ENCODE measurements at places on chromosomes 6 and 20.
A peak's percentile ranks its signal among the peaks of the same experiment; 100 is the strongest.

GRCh38 chr6:70524721-70525286, 41.9 kb upstream of the SDHAF4 start:
- no peak for DNase-seq

- DNase-seq = no peak
Observed at GRCh38 chr6:6635291-6635690, 46.8 kb downstream of the LY86 start.

- DNase-seq = no peak
Observed at GRCh38 chr6:45697605-45698004, 318.1 kb downstream of the CLIC5 start.

- no peak for DNase-seq
Observed at GRCh38 chr20:40462566-40462965, 226.5 kb downstream of the MAFB start.

- DNase-seq = no peak
Observed at GRCh38 chr6:166872531-166873009, 83.8 kb downstream of the RNASET2 start.

GRCh38 chr6:52263709-52264540, 19.6 kb upstream of the IL17F start:
- peak; percentile 81 for DNase-seq

- no peak for DNase-seq
Observed at GRCh38 chr6:132719736-132720448, 6.0 kb upstream of the VNN1 start.

GRCh38 chr6:154432533-154433476, 76.2 kb upstream of the IPCEF1 start:
- DNase-seq = no peak

- DNase-seq = no peak
Observed at GRCh38 chr20:33719277-33719988, 677 bp downstream of the PXMP4 start.

DNA sequence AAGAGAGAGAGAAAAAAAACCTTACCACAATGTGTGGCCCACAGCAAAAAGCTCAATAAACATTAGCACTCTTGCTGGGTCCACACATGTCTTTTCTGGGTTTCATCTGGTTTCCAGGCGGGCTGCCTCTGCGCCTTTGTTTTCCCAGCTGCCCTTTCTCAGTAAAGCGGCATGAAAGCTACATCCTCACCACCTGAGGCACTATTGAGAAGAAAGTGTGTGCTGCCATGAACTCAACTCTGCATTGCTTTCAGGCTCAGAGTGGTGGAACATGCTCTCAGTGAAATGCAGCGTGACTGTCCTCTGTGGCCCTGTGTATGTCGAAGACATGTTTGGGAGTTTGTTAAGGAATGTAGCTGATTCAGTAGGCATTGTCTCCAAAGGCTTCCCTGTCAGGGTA, 102.3 kb downstream of the LYRM2 start:
- DNase-seq = no peak

- DNase-seq = no peak
Observed at GRCh38 chr20:14915356-14915755, 577.9 kb upstream of the FLRT3 start.

DNA sequence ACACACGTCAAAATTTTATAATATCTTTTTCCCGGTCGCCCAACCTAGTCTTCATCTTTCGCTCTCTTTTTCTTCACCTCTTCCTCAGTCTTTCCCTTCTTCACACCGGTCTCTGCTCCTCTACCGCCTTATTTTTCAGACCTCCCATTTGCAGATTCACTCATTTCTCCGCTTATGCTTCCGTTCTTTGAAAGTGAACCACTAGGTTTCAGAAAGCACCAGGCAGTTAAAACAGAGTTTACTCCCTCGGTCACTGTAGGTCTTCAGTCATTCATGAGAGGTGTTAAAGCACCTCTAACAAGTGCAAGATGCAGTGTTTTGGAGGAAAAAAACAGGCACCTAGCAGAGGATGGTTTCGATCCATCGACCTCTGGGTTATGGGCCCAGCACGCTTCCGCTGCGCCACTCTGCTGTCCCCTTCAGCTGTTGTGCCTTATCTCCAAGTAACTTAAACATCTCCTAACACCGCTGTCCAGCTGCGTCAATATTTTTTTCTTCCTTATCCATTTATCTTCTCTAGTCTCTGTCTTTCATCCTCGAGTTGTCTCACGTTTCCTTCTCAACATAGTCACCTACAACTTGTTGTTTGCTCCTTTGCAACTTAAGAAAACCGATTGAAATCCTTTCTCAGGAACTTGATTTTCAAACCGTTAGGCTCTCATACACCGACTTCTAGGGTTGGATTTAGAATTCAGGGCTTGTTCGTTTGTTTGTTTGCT, 119.7 kb upstream of the ZNF184 start:
- DNase-seq = peak; percentile 78

- DNase-seq = no peak
Observed at GRCh38 chr20:38091441-38092216, 58.1 kb downstream of the RPRD1B start.

DNA sequence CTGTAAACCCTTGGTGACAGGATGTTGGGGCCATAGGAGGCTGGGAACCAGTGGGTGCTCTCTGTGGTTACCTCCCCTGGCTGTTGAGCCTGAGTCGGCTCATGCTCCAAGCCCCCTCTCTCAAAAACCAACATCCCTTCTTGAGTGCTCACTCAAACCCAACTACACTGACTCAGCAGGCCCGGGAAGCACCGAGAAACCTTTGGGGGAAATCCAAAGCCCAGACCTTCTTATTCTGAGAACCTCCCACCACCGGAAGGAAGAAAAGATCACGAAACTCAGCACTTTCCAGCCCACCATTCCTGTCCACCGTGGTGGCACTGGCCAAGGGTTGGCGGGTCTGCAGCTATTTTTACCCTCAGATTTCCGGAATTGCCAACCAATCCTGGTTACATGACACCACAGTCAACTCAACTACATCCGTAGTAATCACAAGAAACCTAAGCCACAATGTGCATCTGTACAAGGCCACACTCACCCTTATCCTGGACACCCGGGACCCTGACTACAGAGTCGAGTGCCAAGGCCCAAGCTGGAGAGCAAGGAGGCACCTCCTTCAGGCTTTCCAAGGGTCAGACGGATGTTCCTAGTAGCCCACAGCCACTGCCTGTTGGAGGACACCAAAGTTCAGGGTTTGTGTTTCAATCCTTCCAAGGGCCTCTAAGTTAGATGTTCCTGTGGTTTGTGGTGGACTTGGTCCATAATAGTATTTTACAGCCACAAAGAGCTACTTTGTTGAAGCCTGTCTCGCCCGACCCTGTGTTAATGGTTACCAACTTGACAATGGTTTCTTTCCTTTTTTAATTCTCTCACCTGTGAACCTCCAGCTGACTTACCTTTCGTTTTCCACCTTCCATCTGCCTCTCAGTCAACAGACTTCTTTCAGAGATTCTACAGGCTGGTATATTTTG, 317.0 kb downstream of the CDC5L start:
- DNase-seq = peak; percentile 80

DNA sequence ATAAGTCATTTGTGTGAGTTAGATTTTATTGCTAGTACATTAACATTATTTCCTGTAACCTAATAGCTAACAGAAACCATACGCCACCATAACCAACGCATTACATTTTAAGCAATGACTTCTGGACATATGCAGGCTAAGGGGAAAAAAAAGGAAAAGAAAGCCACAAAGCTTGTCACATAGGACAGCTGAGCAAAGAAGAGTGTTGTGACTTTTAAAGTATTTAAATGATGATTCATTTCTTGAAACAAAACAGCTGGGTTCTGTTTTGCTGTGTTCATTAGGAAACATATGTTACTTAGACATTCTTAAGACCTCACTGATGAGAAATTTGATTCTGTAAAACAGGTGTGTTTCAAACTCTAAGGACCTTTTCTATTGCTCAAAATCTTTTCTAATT, 171.4 kb downstream of the COL9A1 start:
- DNase-seq = no peak

- DNase-seq = no peak
Observed at GRCh38 chr6:74447013-74447412, 751.0 kb downstream of the CD109 start.

DNA sequence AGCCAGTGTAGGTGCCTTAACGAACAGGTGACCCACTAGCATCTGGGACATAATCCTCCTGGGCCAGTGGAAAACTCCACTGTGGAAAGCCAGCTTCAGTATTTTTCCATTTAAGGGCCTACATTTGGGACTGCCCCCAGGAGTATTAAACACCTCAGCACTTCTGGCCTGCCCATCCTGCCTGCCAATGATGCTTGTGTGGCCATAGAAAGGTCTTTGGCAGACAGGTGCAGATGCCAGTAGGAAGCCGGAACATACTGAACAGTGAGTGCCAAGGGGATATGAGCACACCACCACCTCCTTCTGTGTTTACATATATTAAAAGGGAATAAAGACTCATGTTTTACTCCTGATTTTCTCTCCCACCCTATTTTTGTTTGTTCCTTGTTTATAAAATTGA, 19.9 kb downstream of the MCM8 start:
- no peak for DNase-seq

- DNase-seq = no peak
Observed at GRCh38 chr6:18412068-18412467, 24.9 kb downstream of the RNF144B start.

- no peak for DNase-seq
Observed at GRCh38 chr20:57071954-57072583, 194.4 kb downstream of the BMP7 start.

DNA sequence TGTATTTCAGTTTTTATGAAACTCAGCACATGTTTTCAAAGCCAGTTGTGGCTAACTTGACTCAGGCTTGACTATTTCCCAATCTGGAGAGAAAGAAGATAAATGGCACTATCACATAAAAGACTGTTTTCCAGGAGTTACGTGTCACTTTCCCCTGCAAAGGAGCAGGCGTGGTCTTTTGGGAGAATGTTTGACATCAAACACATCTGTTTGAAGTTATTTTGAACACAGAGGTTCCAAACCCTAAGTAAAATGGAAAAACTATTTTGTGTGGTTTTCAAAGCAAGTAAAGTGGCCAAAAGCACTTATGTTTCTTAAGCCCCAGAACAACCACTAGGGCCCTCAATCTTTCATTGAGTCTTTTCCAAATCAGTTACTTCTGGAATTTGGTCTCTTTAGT, 89.7 kb downstream of the FOXF2 start:
- DNase-seq = no peak

DNA sequence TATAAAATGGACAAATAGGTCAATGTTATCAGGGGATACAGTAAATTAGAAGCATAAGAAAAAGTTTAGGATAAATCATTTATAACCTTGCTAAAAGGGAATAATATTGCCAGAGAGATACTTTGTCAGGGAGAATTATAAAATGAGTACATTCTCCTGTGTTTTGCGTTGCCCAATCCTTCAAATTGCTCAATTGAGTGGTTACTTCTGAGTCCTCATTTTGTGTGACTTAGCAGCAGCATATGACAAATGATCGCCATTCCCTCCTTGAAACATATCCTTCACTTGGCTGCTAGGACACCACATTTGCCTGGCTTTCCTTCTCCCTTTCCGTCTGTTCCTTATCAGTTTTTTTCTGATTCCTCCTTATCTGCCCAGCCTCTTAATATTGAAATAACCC, 106.7 kb upstream of the FLRT3 start:
- DNase-seq = no peak

GRCh38 chr20:4925842-4926530, 75.3 kb downstream of the SLC23A2 start:
- no peak for DNase-seq

GRCh38 chr6:18400831-18401446, 13.8 kb downstream of the RNF144B start:
- DNase-seq = no peak

- no peak for DNase-seq
Observed at GRCh38 chr6:82691997-82692396, 328.4 kb downstream of the TPBG start.

- no peak for DNase-seq
Observed at GRCh38 chr6:159039885-159040258, 4.9 kb downstream of the TAGAP start.

GRCh38 chr6:43869792-43870659, 100.0 kb downstream of the VEGFA start:
- DNase-seq = no peak

DNA sequence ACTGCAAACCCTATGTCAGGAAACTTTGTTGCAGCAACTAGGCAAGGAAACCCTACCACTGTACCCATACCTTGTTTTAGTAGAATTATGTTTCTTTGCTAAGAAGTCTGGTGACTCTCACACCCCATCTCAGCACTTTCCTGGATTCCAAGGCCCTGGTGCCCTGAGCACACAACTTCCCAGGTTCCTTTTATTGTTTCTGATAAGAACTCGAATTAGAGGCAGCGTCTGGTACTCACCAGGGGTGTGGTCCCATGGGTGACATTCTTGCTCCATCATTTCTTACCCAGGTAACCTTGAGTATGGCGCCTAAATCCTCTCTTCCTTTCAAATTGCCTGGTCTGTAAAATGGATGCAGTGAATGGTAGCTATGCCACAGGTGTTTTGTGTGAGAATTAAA, 34.1 kb downstream of the MYB start:
- no peak for DNase-seq

DNA sequence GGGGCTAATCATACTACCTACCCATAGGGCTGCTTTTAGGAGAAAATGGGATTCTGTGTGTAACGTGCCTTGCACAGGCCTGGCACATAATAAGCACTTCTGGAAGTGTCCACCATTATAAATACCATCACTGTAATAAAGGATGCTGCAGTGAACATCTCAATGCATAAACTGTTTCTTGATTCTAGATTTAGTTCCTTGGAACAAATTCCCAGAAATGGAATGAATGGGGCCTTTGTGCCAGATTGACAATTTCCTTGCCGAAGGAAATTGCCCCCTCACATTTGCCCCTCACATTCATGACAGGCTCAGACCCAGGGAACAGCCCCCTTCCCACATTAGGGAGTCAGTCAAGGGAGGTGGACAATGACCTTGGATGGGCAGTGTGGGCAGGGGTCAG, 29.2 kb downstream of the BPIFB4 start:
- no peak for DNase-seq

DNA sequence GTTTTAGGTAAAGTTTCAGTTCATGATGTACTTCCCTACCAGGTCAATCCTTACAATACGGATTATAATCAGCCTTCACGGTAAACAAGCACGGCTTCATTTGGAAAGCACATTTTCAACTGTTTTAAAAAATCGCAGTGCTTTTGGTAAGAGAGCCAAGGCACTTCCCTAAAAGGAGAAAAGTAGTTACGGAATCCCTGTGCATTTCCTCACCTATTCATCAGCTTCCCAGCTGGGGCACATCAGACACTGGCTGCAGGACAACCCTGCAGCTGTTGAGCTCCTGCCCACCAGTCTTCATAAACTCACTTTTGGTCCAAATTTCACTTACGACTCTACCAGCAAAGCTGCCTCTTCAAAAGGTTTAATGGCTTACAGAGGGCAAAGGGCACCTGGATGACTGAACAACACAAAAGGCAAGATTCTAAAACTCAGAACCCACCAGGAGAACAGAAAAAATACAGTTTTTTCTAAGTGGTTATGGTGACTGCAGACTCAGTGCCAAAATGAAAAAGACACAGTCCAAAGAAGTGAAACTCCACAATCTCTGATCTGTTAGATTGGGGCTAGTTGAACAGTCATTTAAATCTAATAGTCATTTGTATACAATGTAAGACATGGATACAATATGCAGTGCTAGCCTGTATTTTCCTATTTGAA, 7.5 kb downstream of the SNX5 start:
- no peak for DNase-seq

- DNase-seq = no peak
Observed at GRCh38 chr6:125477844-125478243, 176.1 kb upstream of the HDDC2 start.

Measured in activated CD8-positive, alpha-beta memory T cell treated with anti-CD3 and anti-CD28 coated beads, Interleukin-2, amount 10 ng/mL, durations not matched to agents 7 days and 5 days (primary cell).